ENCODE measurements at places on chromosomes 12 and 14. TPM values are rescaled to one million over a fixed set of nuclear protein-coding genes. Genes with fewer than 3 reads are reported as not detected.

Gene CLEC9A
- not detected for total RNA-seq

Gene DTX1
- not detected for total RNA-seq

Gene RERG
- not detected for total RNA-seq

Gene AVPR1A
- total RNA-seq = 0.21 TPM

Gene JPH4
- total RNA-seq = not detected

Gene SYNDIG1L
- not detected for total RNA-seq

- DNase-seq = no peak
These were observed 112.2 kb upstream of the EGLN3 start for GRCh38 chr14:34063042-34063441.

DNA sequence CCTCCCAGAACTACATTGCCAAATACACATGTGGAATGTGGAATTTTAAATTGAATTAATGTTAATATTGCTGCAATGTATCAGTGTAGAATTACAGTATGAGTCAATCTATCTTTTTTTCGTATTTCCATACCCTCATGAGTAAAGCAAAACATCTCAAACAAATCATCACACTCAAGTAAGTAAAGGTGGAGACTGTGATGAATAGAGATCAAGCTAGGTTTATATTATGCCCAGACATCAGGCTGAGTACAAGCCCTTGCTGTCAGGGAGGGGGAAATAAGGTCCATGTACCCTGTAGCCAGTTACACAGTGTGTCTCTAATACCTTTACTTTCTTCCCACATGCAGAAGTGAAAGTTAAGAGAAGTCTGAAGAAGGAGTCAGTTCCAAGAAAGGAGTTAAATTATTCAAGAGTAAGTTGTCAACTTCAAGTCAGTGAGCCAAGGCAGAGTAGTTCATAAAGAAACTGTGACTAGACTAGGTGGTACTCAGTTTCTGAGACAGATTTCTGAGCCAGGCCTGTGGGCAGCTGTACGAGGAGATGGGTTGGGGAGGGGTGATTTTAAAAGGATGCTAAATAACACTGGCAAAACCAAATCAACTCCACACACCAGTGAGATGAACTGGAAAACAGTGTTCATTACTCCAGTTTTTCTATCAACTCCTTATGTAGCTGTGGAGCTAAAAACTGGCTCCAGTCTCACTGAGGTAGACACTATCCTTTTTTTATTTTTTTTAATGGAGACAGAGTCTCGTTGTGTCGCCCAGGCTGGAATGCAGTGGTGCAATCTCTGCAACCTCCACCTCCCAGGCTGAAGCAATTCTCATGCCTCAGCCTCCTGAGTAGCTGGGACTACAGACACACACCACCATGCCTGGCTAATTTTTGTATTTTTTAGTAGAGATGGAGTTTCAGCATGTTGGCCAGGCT lies 23.8 kb upstream of the STK38L start:
- DNase-seq = no peak

DNA sequence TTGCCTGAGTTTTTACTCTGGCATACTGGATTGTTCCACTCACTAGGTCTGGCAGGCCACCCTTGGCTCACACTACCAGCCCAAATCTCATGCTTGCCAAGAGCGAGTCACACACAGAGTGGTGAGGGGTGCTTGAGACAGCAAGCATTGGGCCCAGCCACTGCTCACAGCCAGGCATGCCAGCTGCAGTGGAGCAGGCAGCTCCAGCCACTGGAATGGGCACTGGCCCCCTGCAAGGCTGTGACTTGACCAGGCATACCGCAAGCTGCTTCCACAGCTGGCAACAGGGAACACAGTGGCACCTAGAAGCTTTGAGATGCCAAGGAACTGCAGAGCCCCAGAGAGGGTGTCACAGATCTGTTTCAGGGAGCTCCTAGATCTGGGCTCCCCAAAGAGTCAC lies 488.5 kb downstream of the LRFN5 start:
- DNase-seq = no peak

GRCh38 chr12:104677441-104678089 lies 220.8 kb downstream of the CHST11 start:
- DNase-seq = no peak

GRCh38 chr14:50057331-50057730 lies 59.0 kb downstream of the VCPKMT start:
- no peak for DNase-seq

GRCh38 chr14:56400109-56400825 lies 179.3 kb upstream of the TMEM260 start:
- DNase-seq = no peak
